Bone marrow (tissue), 2 donors: ENCODE measurements at places on chromosomes 5 and 9.

- no peak for DNase-seq
Observed at GRCh38 chr9:122029898-122030297, 63.2 kb downstream of the TTLL11 start.

DNA sequence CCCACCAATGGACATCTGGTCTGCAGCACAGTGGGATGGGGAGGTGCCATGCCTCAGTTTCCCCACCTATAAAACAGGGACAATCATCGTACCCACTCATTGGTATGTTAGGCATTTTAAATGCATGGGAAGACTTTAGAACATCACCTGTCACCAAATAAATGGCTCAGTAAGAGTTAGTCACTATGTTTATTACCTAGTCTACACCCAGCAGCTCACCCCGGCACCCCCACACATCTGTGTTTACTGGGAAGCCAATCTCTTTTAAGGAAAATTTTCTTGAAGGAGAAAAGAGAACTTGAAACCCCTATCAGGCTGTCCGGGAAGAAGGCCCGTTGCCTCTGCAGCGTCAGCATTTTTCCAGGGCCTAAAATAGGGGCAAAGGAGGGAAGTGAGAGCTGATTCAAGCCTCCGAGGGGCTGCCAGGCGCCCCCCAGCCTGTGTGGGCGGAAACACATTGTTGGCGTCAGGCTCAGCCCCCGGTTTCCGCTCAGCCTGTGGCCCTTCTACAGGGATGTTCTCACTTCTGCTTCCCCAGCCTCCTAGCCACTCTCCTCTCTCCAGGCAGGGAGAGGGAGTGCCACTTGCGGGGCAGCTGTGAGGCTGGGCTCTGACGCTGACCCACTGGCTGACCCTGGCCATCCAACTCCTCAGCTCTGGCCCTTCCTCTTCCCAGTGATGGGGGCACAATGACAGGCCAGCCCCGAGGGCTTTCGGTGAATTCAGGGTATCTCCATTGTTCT is 4.6 kb downstream of the CSF1R start:
- DNase-seq, result peak; percentile 96

- DNase-seq, result no peak
Observed at GRCh38 chr5:163409384-163409783, 28.0 kb upstream of the CCNG1 start.

- no peak for DNase-seq
Observed at GRCh38 chr5:143302341-143303045, 101.0 kb downstream of the NR3C1 start.

DNA sequence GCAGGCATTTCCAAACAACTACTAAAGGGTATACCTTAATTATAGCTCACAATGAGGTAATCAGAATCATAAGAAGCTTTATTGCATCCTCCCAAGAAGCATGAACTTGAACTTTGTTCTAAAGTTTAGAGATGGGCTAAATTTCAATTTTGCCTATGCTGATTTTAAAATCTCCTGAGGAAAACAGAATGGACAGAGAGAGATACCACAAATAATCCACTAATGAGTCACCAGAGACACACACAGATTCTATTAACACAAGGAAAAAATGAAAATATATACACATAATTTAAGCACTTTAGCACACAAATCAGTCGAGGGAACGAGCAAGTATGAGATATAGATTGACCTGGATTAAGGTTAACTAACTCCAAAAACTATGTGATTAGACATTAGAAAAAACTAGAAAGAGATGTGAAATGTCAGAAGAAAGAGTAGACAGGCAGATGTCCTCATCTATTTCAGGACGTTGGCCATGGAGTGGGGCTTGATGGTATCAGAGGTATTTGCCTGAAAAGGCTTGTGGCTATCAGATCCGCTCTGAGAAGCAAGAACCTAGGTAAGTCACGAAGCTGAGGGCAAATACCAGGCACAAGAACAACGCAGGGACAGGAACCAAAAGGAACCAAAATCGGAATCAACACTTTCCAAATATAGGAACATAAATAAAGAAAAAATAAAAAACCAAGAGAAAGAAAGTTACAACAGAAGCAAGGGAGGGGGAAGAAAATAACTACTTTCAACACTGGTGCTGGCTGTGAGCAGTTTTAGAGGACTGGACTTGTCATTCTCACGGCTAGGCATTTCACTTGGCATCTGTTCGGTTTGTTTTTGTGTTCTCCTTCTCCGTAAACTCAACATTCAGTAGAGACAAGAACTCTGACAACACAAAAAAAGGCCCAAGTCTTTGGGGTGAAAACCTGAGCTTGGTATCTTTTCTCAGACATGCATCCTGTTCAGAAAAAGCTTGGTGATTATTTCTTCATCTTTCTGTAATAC is 294.6 kb upstream of the PUM3 start:
- DNase-seq, result no peak

GRCh38 chr9:37975639-37976038 is 71.7 kb upstream of the SLC25A51 start:
- no peak for DNase-seq

- DNase-seq, result no peak
Observed at GRCh38 chr5:161064297-161064696, 212.3 kb upstream of the ATP10B start.

- DNase-seq, result no peak
Observed at GRCh38 chr5:163339148-163339547, 98.2 kb upstream of the CCNG1 start.

GRCh38 chr9:118650417-118650816 is 718.8 kb downstream of the BRINP1 start:
- no peak for DNase-seq

DNA sequence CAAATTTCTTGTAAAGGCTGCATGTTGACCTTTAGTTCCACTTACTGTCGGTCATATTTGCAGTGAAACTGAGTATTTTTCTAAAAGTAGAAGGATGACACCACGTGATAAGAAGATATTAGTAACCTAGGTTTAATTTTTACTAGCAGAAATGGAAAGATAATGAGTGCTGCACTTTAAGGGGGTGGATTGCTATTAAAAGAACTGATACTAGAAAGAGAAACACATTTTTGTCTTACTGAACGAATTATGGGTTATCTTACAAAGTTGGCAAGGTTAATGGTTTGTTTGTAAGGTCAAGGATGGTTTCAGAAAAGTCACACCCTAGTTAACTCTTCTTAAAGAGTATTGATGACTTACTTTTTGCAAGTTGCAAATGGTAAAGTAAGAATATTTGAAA is 2.4 kb downstream of the MACIR start:
- no peak for DNase-seq
